Germinal center (tissue), 1 donor: ENCODE measurements at places on chromosomes 3 and 15.
A peak's percentile ranks its signal among the peaks of the same experiment; 100 is the strongest.

DNA sequence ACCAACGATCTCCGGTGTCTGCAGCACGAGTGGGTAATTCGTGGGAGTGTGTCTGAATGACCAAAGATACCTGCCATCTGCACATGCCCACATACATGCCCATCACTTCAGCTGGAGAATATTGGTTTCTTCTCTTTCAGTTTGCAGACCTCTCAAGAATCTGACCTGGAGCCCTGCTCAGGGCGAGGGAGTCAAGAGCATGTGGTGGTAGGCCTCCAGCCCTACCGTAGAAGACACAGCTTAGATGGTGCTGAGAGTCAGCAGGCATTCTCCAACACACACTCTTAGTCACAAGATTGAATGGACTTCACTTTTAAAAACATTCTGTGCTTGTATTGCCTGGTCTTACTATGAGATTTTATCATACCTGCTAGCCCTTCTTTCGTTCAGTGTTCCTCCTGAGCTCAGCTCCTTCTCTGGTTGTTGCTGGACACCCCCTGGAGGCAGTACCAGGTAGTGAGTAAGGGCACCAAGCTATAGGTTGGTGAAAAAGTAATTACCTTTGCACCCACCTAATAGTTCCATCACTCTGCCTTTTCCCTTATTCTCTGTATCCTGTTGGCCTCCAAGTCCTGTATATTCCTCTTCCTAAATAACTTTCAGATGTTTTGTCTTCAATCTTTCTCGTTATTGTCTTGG lies 252.0 kb downstream of the CACNA2D3 start:
- DNase-seq = peak; percentile 5

GRCh38 chr15:100650685-100651084 lies 48.3 kb downstream of the ASB7 start:
- no peak for DNase-seq

DNA sequence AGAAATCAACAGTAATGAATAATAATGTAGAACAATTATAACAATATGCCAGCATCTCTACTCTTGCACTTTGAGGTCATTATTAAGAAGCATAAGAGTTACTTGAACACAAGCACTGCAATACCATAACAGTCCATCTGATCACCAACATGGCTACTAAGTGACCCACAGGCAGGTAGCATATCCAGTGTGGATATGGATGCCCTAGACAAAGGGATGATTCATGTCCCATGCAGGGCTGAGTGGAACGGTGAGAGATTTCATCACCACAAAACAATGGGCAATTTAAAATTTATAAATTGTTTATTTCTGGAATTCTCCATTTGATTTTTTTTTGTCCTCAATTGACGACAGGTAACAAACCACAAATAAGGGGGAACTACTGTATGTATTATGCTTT lies 107.7 kb upstream of the TSC22D2 start:
- DNase-seq = no peak

- no peak for DNase-seq
Observed at GRCh38 chr3:474828-475227, 278.3 kb downstream of the CHL1 start.

GRCh38 chr3:99864289-99864688 lies 46.6 kb downstream of the CMSS1 start:
- DNase-seq = no peak

DNA sequence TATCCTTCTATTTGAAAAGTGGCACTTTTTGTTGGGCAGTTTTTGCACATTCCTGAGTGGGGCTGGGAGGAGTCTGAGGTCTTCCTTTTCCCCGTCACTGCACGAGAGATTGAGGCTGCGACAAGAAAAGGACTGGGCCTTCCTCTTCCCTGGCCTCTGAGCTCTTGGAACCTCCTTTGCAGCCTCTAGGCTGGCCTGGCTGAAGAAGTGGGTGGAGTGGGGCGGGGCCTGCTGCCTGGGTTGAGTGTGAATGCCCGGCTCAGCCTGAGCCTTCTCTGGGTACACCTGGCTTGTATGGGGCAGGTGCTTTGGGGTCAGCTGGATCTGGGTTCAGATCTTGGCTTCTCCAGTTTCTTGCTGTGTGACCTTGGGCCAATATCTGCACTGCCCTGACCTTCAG lies 43.1 kb downstream of the PLXNA1 start:
- DNase-seq = no peak

GRCh38 chr3:159791336-159791735 lies 197.3 kb upstream of the IL12A start:
- DNase-seq = no peak

- no peak for DNase-seq
Observed at GRCh38 chr3:138249636-138250035, 62.5 kb downstream of the ARMC8 start.

- no peak for DNase-seq
Observed at GRCh38 chr3:30399394-30400181, 206.8 kb upstream of the TGFBR2 start.

GRCh38 chr3:23206366-23206765 lies 3.2 kb downstream of the UBE2E2 start:
- no peak for DNase-seq

DNA sequence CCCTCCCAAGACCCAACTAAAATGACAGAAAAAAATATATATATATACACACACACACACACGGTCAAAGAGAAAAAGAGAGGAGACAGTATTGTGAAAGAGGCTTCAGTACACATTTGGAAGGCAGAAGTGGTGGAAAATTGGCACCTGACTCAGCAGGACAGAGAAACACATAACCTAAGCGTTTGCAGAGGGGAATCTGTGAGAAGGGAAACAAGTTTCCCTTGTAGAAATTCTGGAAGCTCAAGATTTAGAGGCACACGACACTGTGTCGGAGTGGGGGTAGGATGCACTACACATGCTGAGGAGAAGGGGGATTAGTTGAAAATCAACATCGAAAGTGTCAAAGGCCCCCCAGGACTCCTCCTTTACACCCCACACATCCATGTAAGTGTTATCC lies 53.1 kb downstream of the PAK2 start:
- no peak for DNase-seq

DNA sequence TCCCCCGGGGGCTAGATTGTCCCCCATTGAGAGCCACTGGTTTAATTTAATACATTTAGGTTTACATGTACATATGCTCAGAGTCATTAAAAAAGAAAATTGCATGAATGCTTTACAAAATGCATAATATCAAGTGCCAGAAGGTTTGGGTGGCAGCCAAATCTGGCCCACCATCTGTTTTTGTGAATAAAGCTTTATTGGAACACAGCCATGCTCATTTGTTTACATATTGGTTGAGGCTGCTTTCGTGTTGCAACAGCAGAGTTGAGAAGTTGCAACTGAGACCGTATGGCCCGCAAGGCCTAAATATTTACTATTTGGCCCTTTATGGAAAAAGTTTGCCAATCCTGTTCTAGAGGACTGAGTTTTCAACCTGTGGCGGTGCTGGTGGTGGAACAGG lies 32.1 kb upstream of the RGMA start:
- DNase-seq = no peak

- no peak for DNase-seq
Observed at GRCh38 chr15:68797191-68797590, 23.5 kb downstream of the ANP32A start.

DNA sequence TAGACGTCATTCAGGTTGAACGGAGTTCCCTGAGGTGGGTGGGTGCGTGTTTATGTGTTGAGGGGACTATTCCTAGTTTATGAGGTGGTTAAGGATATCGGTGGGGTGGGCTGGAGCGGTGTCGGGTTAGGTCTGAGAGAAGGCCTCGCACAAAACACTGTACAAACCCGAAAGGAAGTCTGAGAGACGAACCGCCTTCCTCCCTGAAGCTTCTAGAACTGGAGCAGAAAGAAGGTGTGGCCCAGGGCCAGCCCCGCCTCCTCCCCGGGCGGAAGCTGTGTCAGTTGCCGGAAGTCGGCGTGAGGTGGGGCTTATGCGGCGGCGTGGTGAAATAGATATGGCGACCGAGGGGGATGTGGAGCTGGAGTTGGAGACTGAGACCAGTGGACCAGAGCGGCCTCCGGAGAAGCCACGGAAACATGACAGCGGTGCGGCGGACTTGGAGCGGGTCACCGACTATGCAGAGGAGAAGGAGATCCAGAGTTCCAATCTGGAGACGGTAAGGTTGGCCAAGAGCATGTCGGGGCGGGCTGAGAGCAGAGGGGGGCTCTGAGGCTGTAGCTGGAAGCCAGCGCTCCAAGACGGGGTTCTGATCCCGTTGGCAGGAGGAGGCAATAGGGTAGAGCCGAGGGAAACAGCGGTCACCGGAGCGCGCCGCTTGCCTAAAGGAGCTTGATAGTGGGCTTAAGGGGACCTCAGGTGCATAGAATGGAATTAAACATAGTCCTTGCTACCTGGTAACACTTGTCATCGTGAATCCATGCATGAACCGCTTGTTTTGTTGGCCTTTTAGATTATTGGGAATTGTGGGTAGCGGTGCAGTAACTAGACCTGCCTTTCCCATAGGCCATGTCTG lies at the start of gene HYPK:
Gene HYPK (plus strand): TSS at position 314 of the 856 bp plus-strand sequence. CDS start 24 bp downstream, at position 338.
- DNase-seq = peak; percentile 87

DNA sequence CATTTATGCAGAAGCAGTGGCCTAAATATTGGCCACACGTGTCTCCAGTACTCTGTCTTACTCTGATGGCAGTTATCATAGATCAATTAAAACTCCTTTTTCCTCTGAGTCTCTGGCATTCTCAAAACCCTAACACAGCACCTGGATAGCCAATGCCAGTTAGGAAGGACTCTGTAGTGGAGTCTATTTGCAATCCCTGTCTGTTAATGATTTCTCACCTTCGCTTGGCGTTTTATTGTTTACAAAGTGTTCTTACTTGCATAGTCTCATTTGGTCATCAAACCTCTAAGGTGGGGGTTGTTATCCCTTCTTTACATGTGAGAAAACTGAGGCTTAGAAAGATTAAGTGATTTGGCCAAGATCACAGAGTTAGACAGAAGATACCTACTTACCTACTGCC lies 258.8 kb downstream of the IL5RA start:
- no peak for DNase-seq

GRCh38 chr3:173410436-173410835 lies 12.9 kb downstream of the NLGN1 start:
- DNase-seq = no peak

GRCh38 chr3:143182866-143183664 lies 63.5 kb downstream of the CHST2 start:
- no peak for DNase-seq

DNA sequence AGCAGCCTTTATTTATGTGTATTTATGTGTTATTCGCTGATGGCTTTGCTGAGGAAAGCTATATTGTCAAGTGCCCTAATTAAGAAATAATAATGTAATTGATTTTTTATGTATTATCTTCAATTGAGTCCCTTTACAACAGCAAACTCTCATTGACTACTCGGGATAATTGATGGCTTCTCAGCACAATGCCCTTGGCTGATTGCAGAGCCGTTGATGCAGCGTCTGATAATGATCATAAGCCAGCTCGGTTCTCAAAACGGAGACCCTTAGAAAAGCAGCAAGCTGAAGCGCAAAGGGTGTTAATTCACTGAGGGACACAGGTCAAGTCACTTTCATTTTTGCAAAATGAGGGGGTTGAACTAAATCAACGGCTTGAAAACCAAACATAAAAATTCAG lies 357.1 kb upstream of the KCNH8 start:
- no peak for DNase-seq
